Thoracic aorta (tissue), 2 donors: ENCODE measurements at places on chromosomes 5 and 9.

GRCh38 chr9:104143550-104143910 lies 49.4 kb downstream of the SMC2 start:
- DNase-seq, result no peak

DNA sequence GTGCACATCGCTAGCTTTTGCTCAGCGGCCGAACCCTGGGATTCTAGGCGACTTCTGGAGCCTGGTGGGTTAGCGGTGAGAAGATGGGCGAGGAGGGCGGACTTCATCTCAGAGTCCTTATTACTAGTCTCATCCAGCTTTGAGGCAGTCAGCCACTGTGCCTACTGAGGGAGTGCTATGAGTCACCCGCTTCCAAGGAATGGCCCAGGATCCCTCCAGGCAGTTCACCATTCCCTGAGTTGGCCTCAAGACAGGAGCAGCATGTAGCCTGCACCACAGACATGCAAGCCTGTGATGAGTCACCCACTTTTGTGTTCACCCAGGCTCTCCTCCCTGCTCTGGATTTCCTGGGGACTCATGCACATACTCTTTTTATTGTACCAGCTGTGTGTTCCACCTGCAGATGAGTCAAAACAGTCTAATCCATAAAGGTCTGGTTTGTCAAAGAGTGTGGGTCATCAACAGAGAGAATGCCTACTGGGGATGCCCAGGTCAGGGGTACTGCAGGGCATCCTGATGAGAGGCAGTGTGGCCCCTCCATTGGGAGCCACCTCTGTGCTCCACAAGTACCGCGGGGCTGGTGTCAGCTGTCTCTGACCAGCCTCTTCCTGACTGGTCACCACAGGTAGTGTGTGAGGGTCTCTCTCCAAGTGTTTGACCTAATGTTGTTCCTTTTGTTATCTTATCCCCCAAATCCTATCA lies 20.2 kb downstream of the SLC22A5 start:
- peak; percentile 72 for DNase-seq

DNA sequence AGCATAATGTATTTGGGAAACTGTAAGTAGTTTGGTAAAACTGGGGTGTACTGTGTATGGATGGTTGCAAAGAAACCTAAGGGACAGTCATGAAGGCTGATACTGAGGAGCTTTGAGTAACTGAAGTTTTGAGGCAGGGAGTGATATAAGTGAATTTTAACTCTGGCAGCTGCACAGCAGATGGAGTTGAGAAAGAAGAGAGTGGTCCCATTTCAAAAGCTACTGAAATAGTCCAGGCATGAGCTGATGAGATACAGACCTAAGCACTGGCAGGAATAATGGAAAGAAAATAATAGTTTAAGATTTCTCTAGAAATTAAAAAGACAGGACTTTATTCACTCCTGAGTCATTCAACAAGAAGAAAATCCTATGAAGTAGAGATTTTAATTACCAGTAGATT lies 232.0 kb downstream of the CHSY3 start:
- no peak for DNase-seq

DNA sequence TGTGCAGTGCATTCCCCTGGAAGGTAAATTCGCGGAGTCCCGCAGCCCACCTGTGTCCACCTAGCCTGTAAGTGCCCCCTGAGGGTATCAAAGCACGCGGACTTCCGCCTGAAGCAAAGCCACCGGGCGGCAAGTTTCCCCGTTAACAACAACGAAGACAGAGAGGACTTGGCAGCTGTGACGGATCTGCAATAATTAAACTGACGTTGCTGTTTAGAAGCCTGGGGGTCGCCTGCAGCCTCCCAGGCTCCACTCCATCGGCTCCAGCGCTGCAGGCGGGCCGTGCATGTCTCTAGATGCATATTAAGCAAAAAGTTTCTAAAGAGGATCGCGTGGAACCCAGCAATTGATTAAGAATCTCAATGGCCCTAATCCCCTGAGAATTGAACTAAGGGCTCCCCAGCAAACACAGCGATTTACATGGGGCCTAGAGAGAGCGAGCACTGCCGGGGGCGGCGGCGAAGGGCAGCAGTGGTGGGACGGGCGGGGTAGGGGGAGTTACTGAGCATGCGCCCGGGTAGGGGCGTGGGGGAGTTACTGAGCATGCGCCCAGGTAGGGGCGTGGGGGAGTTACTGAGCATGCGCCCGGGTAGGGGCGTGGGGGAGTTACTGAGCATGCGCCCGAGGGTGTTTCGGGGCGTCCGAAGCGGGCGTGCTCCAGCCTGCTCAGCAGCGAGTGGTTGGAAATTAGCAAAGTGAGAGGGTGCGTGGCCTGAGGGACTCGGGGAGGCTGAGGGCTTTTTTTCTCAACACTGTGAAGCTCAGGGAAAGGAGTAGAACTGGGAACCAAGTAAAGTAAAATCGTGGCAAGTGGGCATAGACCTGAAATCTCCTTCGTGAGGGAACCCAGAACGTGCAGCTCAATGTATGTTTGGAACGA lies 255.2 kb downstream of the DOCK8 start:
- peak; percentile 12 for DNase-seq

GRCh38 chr5:154038261-154038706 lies 426 bp downstream of the FAM114A2 start:
- DNase-seq, result no peak

- no peak for DNase-seq
Observed at GRCh38 chr5:97788369-97788768, 605.3 kb upstream of the RIOK2 start.

DNA sequence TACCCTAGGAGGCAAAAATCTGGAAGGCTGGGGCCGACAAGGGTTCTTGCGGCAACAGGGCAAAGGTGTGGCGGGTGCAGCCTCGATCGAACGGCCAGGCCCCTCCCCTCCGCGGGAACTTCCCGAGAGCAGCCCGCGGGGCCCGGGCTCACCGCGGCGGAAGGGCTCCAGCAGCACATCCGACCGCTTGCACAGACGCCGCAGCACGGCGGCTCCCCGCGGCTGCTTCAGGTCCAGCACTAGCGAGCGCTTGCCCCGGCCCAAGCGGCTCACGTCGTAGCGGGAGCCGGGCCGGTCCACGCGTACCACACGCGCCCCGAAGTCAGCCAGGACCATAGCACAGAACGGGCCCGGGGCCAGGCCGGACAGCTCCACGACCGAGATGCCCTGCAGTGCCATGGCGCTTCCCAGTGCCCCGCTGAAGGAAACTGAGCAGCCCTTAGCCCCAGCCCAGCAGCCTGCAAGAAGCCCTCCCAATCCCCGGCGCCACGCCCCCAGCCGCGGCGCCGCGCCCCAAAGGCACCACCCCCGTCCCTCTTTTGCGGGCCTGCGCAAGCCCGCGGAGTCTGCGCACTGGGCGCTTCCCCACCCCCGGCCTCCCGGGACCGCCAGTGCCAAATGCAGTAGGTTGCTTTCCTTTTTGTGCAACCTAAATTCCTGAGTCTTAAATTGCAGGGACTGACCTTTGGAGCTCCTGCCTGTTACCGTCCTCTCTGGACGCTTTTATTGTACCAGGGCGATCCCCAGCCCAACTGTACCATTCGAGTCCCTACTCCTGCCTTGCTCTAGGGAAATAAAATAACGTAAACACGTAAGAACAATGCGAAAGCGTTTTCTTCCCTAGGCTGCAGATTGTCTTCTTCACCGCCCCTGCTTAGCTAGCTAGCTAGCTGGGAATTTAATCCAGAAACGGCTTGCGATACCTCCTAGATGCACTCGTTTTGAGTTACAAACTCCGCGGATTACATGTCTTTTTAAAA lies at the start of gene AMACR:
AMACR (minus strand) TSS at position 430 of the 980 bp plus-strand sequence; CDS start at position 399, 31 bp downstream.
- peak; percentile 42 for DNase-seq

GRCh38 chr5:154501566-154501965 lies 23.5 kb upstream of the HAND1 start:
- DNase-seq, result no peak

DNA sequence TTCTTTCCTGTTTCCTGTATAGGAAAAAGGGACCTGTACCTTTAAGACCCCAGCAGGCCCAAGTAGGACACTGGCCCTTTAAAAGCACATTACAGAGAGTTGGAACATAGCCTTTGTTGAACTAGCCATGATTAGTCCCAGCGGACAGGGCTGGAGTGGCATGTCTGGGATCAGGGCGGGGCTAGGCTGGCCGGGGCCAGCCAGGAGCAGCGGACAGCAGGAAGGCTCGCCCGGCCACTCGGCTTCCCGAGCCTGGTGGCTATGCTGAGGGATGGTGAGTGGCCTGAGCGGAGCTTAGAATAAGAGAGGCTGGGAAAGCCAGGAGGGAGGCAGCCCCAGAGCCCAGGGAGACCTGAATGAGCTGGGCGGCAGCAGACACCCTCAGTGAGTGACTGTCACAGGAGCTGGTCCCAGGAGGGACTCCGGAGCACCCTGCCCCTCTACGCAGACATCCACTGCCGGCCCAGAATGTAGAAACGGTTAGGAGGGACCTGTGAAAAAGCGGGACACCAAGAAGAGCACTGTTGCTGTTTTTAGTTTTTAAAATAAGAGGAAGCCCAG lies 92.1 kb downstream of the DAB2IP start:
- DNase-seq, result peak; percentile 62

GRCh38 chr5:139648205-139649081 lies at the start of gene CXXC5:
Gene CXXC5, plus strand, starts transcription at chr5:139648349. Its CDS starts 32,175 bp downstream, at chr5:139680524.
- DNase-seq, result no peak

DNA sequence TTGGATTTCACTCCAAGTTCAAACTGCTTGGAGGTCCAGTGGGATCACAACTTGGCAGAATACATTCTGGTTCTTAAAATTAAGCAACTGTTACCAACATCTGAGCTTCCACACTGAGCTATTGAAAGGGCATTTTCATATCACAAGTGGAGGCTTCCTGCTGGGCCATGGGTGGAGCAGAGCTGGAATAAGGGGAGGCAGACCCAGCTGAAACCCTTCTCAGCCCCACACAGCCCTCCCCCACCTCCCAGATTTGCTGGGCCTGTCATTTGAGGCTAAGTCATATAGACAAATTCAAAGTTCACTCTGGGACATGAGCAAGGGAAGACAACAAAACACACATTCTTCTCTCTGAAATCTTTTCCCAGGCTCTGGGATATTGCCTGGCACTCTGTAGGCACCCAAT lies 79.9 kb downstream of the ACTL7B start:
- no peak for DNase-seq

DNA sequence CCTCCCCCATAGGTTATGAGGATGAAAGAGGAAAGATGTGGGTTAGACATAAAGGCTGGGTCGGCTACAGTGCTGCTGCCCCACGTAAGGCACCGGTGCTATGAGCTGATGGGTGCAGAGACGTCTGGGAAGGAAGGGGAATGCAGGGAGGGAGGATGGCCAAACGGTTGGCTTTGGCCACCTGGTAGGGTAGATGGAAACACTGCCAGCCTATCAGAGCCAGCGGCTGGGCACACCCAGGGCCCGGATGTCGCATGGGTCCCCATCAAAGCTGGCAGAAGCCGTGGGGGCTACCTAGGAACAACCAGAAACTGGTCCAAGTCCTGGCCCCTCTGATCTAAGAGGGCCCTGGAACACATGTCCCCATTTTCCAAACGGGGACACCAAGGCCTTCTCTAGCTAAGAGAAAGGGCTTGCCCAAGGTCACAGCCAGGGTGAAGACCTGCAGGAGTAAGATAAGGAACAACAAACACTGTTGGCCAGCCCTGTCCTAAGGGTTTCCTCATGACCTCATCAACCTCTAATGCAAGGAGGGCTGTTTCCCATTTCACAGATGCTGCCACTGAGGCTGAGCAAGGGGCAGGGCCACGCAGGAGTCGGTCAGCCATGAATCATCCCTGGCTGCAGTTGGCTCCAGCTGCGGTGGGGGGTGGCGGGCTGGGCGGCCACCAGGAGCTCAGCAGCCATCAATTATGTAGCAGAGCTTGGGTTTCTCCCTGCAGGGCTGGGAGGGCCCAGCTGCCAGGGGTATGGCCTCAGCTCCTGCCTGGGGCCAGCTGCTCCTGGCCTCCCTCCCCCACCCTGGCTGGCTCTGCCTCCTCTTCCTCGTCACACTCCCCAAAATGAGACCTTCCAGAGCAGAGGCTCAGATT lies 4.9 kb downstream of the SH3GLB2 start:
- DNase-seq, result no peak

- no peak for DNase-seq
Observed at GRCh38 chr5:82356021-82356420, 77.9 kb upstream of the RPS23 start.

- DNase-seq, result no peak
Observed at GRCh38 chr5:123208668-123209501, 119.8 kb downstream of the PRDM6 start.

GRCh38 chr5:118253225-118254061 lies 734.9 kb downstream of the DTWD2 start:
- DNase-seq, result no peak

DNA sequence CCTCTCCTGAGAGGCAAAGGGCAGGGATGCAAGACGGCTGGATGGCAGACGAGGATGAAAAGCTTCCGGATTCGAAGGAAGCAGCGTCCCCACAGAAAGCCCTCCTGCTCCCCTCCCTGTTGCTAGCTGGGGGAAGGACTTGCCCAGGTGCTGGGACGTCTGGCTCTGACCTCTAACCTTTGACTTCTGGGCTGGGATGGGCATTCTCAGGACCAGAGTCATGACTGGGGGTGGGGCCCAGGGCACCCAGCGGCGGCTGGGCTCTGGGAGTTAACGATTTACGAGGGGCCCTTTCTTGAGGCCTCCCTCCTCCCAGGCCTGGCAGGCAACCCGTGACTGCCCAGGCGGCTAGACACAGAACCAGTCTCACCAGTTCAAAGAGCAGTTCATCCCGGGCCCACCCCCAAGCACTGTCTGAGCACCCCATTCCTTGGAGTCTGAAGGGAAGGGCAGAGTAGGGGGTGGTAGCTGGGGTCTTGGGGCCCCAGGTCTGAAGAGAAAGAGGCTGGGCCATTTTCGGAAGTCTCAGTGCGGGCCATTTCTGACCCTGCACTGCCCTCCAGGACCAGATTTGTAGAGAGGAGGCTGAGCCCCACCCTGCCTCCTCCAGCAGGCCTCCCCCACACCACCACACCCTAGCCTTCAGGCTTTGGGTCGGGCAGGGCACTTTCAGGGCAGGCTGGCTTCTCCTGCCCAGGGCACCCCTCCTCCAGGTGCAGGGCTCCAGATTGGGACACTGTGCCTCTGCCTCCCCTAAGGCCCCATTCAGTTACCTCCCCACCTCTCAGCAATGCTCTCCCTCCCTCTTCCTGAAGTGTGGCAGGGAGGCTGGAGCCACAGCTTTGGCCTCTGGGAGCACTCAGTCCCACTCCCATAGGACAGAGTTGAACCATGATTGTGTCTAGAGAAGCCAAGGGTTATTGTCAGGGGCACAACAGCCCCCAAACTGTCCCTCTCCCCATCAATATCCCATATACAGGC lies 5.0 kb upstream of the CXXC5 start:
- no peak for DNase-seq

- no peak for DNase-seq
Observed at GRCh38 chr5:147822686-147823491, 8.6 kb downstream of the SPINK1 start.

DNA sequence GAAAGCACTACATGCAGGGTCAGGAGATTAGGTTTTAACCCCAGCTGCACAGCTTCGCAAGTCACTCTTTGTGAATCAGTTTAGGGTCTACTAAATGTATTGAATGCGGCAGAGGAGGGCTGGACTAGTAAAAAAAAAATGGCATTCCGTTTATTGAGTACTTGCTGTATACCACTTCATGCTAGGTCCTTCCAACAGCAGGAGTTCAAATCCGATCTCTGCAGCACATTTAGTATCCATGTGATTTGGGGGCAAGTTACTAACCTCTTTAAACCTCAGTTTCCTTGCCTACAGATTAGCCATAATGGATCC lies 204.4 kb downstream of the SNCAIP start:
- DNase-seq, result no peak
